NCI-H1436 treated with DMSO at 0.1 percent for 48 hours (cell line): ENCODE measurements at places on chromosomes 4 and X.

GRCh38 chrX:67351411-67351810 is 192.4 kb upstream of the AR start:
- no peak for DNase-seq

GRCh38 chr4:172489861-172490260 is 676.7 kb downstream of the GALNTL6 start:
- no peak for DNase-seq

- DNase-seq = no peak
Observed at GRCh38 chr4:156117743-156118142, 164.1 kb upstream of the CTSO start.

- DNase-seq = peak; percentile 73
Observed at GRCh38 chrX:39158801-39159657, 357.8 kb downstream of the MID1IP1 start.

- DNase-seq = no peak
Observed at GRCh38 chr4:5749568-5749967, 38.6 kb downstream of the EVC start.

DNA sequence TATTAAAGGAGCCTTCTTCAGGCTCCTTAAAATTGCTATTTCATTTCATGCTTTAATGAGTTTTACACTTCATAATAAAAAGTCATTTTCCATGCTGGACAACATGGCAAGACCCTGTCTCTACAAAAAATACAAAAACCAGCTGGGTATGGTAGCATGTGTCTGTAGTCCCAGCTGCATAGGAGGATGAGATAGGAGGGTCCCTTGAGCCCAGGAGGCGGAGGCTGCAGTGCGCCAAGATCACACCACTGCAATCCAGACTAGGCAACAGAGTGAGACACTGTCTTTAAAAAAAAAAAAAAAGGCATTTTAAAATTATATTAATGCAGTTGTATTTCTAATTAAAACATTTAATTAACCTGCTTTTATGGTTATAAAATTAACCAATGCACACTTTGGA is 49.2 kb downstream of the PDS5A start:
- DNase-seq = no peak

DNA sequence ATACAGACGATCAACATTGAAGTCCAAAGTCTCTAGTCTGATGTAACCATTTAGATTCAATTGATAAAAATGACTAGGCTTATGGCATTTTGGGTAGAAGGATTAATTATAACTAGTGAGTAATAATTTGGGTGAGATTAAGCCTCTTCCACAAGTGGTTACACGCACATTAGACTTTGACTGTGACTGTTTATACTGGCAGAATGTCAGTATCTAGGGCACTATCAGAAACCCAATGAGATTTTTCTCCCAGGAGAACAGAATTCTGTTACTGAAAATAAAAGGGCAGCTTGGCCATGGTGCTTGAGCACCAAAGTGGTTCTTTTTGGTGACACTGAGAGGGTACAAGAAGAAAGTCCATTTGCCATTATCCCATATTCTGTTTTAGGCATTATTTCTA is 3.3 kb downstream of the PLS3 start:
- DNase-seq = no peak

DNA sequence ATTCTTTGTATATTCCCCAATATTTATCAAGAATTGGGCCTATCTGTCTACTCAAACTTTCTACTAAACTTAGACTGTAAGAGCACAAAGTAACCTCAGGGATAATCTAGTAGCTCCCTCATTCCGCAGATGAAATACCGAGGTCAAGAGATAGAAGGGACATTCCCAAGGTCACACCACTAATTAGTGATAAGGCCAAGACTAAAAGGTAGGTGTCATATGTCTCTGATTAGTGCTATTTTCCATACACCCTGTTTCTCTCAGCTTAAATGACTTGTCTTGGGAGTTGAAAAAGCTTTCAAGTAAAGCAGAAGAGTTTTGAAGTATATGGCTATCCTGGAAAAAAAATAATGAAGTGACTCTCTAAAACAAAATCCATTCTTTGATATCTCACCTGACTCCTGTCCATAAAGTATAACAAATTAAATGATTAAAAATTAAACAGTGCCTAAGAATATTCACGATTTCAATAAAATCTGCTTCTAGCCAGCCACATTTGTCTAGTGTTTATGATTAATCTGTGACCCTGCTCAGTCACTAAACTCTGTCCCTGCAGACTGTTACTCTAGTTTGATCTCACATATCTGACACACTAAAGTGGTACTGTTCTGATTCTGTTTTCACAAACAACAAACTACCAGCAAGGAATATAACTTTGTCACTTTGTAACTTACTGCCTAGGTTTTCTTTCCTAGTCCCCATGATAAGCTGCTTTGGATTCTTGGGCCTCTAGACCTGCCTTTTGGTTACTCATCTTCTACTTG is 10.3 kb downstream of the GPR174 start:
- no peak for DNase-seq

GRCh38 chr4:65193985-65194384 is 476.3 kb downstream of the EPHA5 start:
- no peak for DNase-seq

- no peak for DNase-seq
Observed at GRCh38 chr4:138341739-138342415, 99.7 kb upstream of the SLC7A11 start.

DNA sequence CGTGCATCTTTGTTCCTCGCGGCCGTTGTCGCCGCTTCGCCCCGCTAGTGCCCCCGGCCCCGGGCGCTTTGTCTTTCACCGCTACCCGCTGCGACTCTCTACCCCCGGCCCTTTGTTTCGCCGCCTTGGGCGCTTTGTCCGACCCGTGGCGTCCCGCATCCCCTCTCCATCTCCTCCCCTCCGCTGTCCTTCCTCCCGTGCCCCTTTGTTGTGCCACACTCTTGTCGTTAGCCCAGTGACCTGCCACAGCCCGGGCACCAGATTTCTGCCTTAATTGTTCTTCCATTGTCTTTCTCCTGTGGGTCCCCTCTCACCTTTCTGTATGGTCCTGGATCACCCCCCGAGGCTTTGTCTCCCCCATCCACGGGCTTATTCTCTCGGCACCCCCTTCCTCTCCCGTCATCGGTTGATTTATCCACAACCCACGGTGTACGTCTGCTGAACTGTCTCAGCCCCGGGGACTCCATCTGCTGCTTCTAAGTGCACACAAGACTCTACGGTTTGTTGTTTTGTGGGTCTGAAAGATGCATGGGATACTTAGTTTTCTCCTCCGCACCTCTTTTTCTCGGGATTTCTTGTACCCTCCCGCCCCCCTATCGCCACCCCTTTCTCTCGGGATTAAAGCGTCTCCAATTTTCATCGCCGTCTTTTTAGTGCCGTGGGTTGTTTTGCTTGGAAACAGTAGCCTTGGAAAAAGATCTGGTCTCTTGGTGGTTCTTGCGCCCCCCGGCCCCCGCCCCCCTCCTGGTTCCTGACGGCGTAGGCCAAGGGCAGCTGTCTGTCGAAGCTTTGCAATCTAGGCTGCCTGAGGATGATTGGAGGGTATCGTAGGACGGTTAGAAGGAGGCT is 783 bp downstream of the RBPJ start:
- no peak for DNase-seq

GRCh38 chrX:105664243-105664642 is 158.1 kb upstream of the NRK start:
- DNase-seq = no peak

DNA sequence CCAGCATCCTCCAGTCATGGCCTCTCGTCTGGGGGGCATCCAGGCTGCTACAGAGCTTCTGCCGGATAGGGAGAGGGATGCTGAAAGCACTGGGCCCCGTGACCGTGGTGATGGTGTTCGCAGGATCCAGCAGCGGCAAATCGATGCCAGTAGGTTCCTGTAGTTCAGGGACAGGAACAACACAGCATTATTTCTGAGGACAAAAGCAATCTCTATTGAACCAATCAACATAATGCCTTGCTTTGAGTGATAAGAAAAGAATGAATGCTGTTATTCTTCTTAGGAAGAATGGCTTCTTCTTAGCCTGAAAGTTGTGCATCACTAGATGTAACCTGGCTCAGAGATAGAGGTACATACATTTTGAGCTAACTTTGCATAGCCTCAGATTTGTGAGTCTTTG is 378.6 kb downstream of the UNC5C start:
- DNase-seq = no peak

DNA sequence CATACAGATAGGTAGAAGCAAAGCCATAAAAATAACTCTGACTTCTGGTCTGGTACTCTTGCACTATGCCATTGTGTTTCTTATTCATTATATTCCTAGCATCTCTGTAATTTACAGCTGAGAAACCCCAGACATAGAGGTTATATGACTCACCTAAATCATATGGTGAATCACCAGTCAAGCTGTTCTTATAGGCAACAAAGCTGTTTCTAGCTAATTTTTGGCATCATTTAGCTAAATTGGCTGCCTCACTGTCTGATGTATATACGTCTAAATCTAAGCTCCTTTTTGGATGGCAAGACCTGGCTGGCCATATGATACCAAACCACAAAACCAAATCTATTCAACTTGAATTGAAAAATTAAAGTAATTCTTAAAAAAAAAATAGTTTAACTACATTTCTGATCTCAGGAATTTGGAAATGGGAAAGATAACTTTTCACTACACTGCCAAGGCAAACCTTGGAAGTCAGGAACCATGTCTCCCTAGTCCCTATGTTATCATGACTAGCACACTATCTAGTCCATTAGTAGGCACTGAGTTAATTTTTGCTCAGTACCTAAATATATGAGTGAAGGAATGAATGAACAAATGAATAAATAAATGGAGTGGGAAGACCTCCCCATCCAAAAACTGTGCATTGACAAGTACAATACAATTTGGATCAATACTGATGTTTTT is 41.3 kb upstream of the STAG2 start:
- no peak for DNase-seq

GRCh38 chr4:144591401-144591800 is 54.6 kb upstream of the HHIP start:
- peak; percentile 7 for DNase-seq

DNA sequence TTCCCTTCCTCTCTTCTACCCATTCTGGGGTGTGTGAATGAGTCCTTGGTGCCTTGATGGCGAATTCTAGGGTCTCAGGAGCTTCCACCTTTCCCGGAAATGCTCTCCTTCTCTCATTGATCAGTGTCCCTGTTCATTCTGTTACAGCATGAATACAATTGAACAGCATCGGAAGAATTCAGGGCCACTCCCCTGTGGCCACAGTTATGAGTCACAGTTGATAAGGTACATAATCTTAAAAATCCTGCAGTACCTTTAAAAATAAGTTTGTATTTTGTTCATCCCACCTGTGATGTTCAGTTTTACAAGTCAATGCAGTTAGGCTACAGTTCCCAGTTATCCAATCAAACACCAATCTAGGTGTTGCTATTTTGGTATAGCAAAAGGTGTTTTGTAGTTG is 47.3 kb upstream of the FAM9A start:
- DNase-seq = no peak

DNA sequence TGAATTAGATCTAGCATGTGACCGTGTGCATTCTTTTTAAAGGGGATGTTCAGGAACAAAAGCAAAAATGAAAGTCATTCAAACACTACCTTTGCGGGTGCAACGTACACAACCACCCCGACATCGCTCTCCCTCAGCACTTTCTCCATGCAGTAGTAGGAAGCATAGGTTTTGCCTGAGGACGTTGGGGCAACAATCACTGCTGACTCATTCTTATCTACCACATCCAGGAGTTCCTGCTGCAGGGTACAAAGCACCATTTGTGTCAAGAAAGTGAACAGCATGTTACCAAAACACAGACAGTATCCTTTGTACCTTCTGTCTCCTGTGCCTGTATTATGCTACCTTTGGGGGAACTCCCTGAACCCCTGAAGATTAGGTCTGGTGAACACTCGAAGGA is 58.6 kb downstream of the DDX60L start:
- DNase-seq = no peak

DNA sequence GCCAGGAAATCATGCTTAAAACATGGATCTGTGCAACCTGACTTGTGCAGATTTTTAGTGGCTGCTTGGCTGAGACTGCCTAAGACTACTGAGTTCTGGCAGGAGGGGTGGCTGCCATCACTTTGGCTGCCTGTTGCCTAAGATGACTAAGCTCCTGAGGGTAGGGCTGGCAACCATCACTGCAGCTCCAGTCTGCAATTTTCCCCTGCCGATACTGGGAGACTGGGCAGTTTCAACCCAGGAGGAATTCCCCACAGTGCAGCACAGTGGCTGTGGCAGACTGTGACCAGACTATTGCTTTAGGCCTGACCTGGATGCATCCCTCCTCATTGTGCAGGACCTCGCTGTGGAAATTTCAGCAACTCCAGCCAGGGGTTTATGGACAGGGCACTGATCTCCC is 544.9 kb downstream of the ANKRD50 start:
- DNase-seq = no peak

DNA sequence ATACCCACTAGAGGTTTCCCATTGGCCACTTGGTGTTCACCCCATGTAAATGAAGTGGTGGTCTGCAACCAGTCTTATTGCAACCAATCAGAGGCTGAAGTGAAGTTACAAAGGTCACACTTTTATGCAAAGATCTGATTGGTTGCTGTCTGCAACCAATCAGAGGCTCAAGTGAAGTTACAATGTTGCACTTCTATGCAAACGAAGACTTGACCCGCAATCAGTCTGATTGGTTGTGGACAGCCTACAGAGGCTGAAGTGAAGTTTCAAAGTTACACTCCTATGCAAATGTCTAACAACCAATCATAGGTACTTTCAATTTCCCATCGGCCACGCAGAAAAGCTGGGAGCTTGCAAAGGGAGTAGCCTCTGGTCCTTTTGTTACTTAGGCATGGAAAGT is 22.3 kb upstream of the XPNPEP2 start:
- no peak for DNase-seq

GRCh38 chr4:183142571-183143550 is 43.8 kb downstream of the WWC2 start:
- no peak for DNase-seq

GRCh38 chr4:112564706-112565270 is 48.8 kb upstream of the NEUROG2 start:
- DNase-seq = no peak

- no peak for DNase-seq
Observed at GRCh38 chr4:150683775-150684350, 101.9 kb downstream of the MAB21L2 start.

DNA sequence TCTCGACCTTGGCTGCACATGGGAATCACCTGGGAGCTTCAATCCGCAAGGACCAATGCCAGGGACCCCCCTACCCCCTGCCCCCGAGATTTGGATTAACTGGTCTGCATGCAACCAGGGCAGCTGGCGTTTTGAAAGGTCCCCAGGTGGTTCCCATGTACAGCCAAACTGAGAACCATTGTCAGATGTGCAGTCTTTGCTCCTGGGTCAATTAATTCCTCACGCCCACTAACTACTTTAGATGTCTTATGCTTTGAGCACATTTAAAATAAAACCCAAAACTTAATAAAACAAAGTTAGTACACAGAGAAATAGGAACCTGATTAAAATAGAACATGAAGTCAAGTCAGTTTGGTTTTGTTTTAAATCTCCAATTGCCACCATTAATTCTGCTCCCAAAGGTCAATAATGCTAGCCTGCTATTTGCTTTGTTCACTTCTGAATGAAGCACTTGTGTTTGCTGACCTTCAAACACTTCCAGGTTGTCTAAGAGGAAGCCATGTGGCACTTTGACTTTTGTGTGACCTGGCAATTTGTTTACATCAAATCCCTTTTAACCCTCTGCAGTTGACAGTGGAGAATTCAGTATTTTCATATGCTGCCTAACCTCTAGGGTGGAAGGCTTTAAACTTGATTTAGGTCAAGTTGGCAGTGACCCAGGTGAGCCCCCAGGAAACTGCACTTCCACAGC is 27.2 kb upstream of the TMSB4X start:
- no peak for DNase-seq
